ENCODE measurements at places on chromosomes 11 and 22.
A peak's percentile ranks its signal among the peaks of the same experiment; 100 is the strongest.

GRCh38 chr11:9861860-9862725 is 198.2 kb downstream of the SWAP70 start:
- no peak overlapping the region for H3K27ac ChIP-seq
- H3K36me3 ChIP-seq: no peaks in the 10 kb centered on the region
- H3K4me1 ChIP-seq: peaks cover 11% of the 10 kb centered on the region

DNA sequence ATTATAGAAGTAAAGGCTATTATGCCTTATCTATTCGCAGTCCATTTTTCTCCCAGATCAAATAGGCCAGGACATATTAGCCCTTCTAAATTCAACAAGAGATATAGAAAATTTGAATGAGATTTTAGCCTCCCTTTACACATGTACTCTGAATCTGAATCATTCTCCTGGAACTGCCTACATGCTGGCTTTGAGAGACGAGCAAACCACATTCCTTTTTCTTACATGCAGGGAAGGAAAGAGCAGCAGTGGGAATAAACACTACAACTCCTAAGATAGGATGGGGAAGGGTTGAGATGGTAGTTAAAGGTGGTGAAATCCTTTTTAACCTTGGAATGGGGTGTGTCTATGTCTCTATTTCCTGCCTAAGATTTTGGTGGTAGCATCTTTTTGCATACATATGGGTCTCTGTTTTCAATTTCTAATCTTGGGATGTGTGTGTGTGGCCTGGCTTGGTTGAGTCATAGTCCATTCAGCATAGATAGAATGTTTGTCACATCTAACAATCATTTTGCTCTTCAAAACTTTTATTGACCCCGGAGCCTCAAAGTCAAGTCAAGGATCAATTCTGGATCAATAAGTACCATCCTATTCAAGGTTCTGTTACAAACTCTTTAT is 11.1 kb upstream of the OOSP2 start:
- H3K4me1 ChIP-seq: no peaks in the 10 kb centered on the region
- no peaks in the 10 kb centered on the region for H3K27me3 ChIP-seq
- no peaks in the 10 kb centered on the region for H3K36me3 ChIP-seq
- no peak overlapping the region for H3K4me3 ChIP-seq

- no peaks in the 10 kb centered on the region for H3K4me1 ChIP-seq
- H3K36me3 ChIP-seq: no peaks in the 10 kb centered on the region
- H3K4me3 ChIP-seq: no peak overlapping the region
- no peak overlapping the region for H3K27ac ChIP-seq
Observed at GRCh38 chr11:67411785-67412152, 3.7 kb upstream of the CARNS1 start.

- H3K27ac ChIP-seq: no peak overlapping the region
- DNase-seq: peak; percentile 70
- no peaks in the 10 kb centered on the region for H3K36me3 ChIP-seq
- H3K27me3 ChIP-seq: no peaks in the 10 kb centered on the region
Observed at GRCh38 chr11:109971184-109971523, 122.0 kb upstream of the ZC3H12C start.

GRCh38 chr22:31583861-31584485 is 78.0 kb downstream of the PISD start:
- peaks cover 16% of the 10 kb centered on the region for H3K4me1 ChIP-seq
- no peaks in the 10 kb centered on the region for H3K27me3 ChIP-seq
- no peak overlapping the region for H3K27ac ChIP-seq

GRCh38 chr11:27976262-27976661 is 131.7 kb downstream of the KIF18A start:
- no peak overlapping the region for H3K4me3 ChIP-seq
- H3K4me1 ChIP-seq: no peaks in the 10 kb centered on the region
- no peaks in the 10 kb centered on the region for H3K27me3 ChIP-seq
- H3K27ac ChIP-seq: no peak overlapping the region
- H3K36me3 ChIP-seq: no peaks in the 10 kb centered on the region
- no peak for DNase-seq

- H3K27ac ChIP-seq: no peak overlapping the region
- H3K4me3 ChIP-seq: no peak overlapping the region
- H3K4me1 ChIP-seq: peaks cover 12% of the 10 kb centered on the region
- no peak for DNase-seq
- no peaks in the 10 kb centered on the region for H3K27me3 ChIP-seq
- no peaks in the 10 kb centered on the region for H3K36me3 ChIP-seq
Observed at GRCh38 chr22:45583504-45583903, 80.8 kb downstream of the FBLN1 start.

DNA sequence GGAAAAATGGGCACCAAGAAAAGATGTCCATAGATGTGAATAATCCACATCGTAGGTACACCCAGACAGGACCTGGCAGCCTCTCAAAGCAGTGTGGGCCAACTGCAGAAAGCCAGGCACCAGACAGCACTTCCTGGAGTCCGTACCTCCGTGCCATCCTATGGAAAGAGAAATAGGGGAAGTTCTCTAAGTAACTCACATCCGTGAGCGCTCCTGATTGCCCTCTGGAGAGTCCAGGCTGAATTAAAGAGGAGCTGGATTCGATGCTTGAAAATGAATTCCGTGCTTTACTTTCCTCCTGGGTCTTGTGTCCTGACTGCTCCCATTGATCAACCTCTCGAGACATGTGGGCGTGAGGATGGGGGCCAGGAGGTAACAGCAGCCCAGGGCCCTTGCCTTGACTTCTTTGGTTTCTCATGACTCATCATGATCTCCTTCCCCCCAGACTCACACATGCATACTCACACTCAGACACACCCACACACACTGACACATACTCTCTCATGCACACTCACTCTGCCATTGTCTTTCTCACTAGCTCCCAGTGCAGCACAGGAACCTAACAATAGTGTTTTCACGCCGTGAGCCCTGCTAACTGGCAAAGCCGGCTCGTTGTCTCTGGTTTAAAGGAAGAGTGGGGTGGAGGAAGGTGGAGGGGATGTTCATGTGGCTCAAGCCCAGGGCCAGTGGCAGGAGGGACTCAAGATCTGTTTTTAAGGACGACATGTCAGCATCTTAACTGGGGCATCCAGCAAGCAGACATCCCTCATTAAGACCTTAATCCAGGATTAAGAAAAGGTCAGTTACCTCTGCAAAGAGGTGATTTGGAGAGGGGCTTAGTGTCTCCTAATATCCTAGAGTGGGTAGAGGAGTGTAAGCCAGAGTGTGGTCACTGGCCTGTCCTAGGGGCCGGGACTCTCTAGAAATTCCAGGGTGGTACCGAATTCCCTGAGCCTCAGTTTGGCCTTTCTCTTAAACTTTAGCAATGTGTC is 104.2 kb downstream of the SCN3B start:
- no peaks in the 10 kb centered on the region for H3K27me3 ChIP-seq
- no peaks in the 10 kb centered on the region for H3K36me3 ChIP-seq
- peak; percentile 64 for DNase-seq
- no peak overlapping the region for H3K27ac ChIP-seq
- H3K4me3 ChIP-seq: no peak overlapping the region

DNA sequence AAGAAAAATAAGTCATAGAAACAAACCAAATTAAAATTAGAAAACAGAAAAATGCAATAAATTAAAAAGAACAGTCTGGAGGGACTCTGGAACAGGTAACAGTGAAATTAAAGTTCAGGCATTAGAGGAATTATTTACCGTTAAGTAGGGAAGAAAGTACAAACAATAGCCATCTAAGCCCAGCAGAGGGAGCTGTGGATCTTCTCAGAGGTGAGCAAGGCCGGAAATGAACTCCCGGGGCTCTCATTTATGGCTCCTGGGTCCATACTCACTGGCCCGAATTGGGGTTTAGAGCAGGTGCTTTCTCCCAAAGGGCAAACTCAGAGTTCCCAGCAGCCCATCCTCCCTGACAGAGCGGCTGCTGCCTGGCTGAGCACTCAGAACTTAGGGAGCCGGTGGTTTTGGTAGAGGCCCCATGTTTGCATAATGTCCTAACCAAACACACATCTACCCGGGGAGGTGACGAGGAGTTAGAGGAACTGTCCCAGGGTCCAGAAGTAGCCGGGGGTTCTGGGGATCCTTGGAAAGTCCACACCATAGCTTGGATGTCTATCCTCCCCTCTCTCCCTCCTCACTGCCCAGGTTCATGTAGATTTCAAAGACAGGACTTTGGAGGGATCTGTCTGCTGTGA is 87.8 kb upstream of the VPREB1 start:
- no peak overlapping the region for H3K27ac ChIP-seq
- H3K4me3 ChIP-seq: no peak overlapping the region
- peak; percentile 60 for DNase-seq
- no peaks in the 10 kb centered on the region for H3K4me1 ChIP-seq
- H3K36me3 ChIP-seq: no peaks in the 10 kb centered on the region
- no peaks in the 10 kb centered on the region for H3K27me3 ChIP-seq

DNA sequence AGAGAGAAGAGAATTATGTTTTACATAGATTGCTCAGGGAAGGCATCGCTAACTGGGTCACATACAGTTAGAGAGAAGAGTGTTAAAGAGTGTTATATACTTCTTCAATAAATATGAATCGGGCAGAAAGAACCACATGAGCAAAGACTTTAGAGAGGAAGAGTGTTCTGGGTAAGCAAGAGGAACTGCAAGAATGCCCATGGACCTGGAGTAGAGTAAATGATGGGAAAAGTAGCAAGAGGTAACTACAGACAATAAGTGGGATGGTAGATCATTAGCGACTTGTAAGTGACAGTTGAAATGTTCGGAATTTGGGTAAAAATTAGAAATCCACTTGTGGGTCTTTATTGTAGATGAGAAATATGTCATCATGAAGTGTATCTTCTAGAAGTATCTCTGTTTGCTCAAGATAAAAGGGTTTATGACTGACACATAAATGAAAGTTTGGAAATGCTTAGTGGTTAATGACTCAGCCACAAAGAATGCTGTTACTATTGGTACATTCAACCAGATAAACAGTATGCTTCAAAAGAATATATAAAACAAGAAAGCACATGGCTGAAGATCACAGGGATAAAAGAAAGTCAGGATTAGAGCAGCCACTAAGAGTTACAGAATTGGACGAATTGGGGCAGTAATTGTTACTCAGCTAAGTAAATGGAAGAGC is 229.3 kb downstream of the CASP12 start:
- DNase-seq: peak; percentile 93
- no peak overlapping the region for H3K4me3 ChIP-seq
- no peak overlapping the region for H3K27ac ChIP-seq
- peaks cover 2% of the 10 kb centered on the region for H3K4me1 ChIP-seq
- H3K36me3 ChIP-seq: no peaks in the 10 kb centered on the region

- no peak for DNase-seq
- H3K27me3 ChIP-seq: no peaks in the 10 kb centered on the region
- H3K36me3 ChIP-seq: no peaks in the 10 kb centered on the region
- H3K27ac ChIP-seq: no peak overlapping the region
- peaks cover 2% of the 10 kb centered on the region for H3K4me1 ChIP-seq
Observed at GRCh38 chr11:122853261-122853660, 15.0 kb downstream of the CRTAM start.

DNA sequence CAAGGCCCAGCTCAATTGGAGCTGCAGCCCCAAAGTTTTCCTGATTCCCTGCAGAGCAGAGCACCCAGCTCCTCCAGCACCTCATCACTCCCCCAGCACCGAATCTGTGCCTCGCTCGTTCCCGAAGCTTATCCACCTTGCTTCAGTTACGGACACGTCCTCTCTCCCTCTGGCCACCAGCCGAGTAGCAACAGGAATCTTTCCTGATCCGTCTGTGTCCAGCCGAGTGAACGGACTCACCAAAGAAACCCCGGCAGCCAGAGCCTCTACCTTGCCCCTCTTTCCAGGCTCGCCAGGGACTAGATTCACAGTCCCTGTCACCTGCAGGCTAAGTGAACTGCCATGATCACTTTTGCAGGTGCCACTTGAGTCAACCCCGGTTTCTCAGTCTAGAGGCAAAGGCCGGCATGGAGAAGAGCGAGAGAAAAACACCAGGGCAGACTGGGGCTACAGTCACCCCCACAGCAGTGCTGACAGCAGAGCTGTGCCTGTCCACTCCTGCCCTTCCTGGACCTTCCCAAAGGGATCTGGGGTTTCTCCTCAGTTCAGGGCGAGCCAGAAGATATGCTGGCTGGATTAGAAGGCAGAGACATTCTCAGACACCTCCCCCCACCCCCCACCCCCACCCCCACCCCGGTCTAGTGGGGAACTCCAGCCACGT is 32.3 kb downstream of the BID start:
- H3K4me3 ChIP-seq: no peak overlapping the region
- H3K36me3 ChIP-seq: no peaks in the 10 kb centered on the region
- H3K4me1 ChIP-seq: no peaks in the 10 kb centered on the region
- no peaks in the 10 kb centered on the region for H3K27me3 ChIP-seq

DNA sequence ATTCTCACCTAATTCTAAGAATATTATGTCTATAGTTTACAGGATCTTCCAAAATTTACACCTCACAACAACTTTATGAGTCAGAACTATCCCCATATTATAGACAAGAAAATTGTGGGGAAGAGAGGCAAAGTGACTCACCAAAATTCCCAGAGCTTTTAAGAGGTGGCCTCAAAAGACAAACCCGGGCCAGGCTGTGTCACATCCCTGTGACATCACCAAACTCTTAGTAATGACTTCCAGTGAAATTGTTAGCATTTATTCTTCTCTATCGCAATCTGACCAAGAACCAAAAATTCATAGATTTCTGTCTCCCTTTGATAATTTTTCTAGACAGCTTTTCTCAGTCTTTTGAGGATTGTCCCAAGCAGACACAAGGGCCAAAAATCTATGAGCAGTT is 134.3 kb downstream of the SNX19 start:
- no peak overlapping the region for H3K4me3 ChIP-seq
- DNase-seq: peak; percentile 83
- H3K36me3 ChIP-seq: no peaks in the 10 kb centered on the region
- H3K27me3 ChIP-seq: no peaks in the 10 kb centered on the region

DNA sequence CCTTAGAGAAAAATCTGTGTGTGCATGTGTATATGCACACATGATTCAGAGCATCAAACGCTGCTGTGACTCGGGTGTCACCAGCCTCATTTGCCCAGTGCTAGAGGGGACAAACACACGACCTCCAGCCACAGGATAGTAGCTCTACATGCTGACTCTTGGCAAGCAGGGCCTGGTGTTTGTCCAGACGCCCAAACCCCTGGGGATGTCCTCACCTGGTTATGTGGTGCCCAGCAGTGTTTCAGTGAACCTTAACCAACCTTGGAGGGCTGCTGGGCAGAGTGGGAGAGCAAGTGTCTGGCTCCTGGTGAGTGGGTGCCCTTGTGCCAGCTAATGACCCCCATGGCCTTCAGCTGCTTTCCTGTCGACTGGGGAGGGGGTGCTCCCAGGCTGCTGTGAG is 26.7 kb downstream of the IGLL1 start:
- DNase-seq: no peak
- H3K4me3 ChIP-seq: no peak overlapping the region
- no peak overlapping the region for H3K27ac ChIP-seq
- H3K27me3 ChIP-seq: no peaks in the 10 kb centered on the region
- no peaks in the 10 kb centered on the region for H3K4me1 ChIP-seq
- no peaks in the 10 kb centered on the region for H3K36me3 ChIP-seq
